ENCODE measurements at places on chromosomes 6 and 20. TPM values are rescaled to one million over a fixed set of nuclear protein-coding genes. Genes with fewer than 3 reads are reported as not detected.

DNA sequence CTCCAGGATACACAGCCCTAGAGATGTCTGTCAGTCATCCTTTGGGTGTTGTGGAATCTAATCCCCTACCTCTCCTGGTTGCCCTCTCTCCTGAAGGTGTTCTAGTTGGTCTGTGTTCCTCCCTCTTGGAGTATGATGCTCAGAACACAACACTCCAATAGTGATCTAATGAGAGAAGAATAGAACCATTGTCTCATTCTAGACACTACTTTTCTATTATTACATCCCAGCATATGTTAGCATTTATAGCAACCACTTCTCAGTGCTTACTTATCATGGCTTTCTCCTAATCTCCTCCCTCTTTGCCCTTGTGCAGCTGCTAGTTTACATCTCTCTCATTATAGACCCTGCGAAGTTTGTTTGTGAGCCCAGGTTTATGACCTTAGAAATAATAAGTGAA is 109.0 kb downstream of the UNC5CL start:
- DNase-seq = no peak
- peaks cover 21% of the 10 kb centered on the region for H3K27me3 ChIP-seq
- no peak overlapping the region for H3K4me3 ChIP-seq
- no peak overlapping the region for H3K27ac ChIP-seq
- H3K4me1 ChIP-seq = no peaks in the 10 kb centered on the region

DNA sequence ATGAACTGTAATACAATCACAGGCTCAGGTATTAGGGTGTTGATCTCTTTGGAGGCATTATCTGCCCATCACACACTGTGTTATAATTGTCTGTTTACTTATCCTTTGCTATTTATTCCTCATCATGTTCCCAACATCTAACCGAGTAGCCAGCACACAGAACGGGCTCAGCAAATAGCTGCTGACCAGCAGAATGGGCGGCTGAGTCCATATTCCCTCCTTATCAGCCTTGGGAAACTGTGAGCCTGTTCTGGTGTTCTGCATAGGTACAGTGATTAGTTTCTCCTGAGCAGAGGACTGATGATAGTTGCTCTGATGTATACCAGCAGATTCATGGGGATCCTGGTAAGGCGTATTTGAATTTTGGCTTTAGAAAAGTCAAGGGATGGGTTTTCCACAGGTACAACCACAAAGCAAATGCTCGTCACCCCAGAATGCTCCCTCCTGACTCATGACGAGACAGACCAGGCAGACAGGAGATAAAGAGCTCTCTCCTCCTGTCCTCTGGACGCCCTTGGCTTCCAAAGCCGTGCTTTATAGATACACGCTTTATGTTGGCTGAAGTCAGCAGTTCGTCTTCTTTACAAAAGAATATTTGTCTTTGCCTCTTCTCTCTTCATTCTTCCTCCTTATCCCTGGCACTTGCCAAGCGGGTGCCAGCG is 166.7 kb downstream of the TTLL2 start:
- DNase-seq = no peak
- H3K27me3 ChIP-seq = no peaks in the 10 kb centered on the region
- no peaks in the 10 kb centered on the region for H3K36me3 ChIP-seq
- peaks cover 22% of the 10 kb centered on the region for H3K4me1 ChIP-seq
- H3K27ac ChIP-seq = no peak overlapping the region
- H3K4me3 ChIP-seq = no peak overlapping the region

CLPSL1 gene
- 0.55 TPM for total RNA-seq

PNRC1 gene
- 49.3 TPM for total RNA-seq
